Osteocyte (in vitro differentiated cells): ENCODE measurements at places on chromosomes 3 and 15. TPM values are rescaled to one million over a fixed set of nuclear protein-coding genes. Genes with fewer than 3 reads are reported as not detected.
A peak's percentile ranks its signal among the peaks of the same experiment; 100 is the strongest.

DNA sequence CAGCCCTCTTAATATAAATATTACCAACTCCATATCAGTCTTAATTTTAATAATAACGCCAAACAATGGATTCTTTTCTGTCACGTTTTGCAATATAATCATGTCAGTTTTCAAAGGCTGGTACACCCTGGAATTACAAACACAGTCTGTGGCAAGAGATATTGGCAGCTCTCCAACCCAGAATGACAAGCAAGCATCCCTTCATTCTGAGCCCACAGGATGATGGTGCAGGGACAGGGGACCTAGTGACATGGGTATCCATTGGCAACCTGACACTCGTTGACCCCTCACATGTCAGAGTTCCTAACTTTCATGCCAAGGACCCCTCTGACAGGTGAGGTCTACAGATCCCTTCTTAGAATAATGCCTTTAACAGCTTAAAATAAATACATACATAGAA, 154.5 kb upstream of the TSC22D2 start:
- H3K27ac ChIP-seq = peak overlapping the region; percentile 96
- no peaks in the 10 kb centered on the region for H3K36me3 ChIP-seq
- no peak overlapping the region for H3K4me3 ChIP-seq
- H3K4me1 ChIP-seq = peaks cover 75% of the 10 kb centered on the region
- no peak for DNase-seq

GRCh38 chr3:148845756-148846395, 18.3 kb downstream of the CPB1 start:
- no peaks in the 10 kb centered on the region for H3K36me3 ChIP-seq
- H3K27me3 ChIP-seq = peaks cover 4% of the 10 kb centered on the region
- no peaks in the 10 kb centered on the region for H3K4me1 ChIP-seq
- no peak overlapping the region for H3K27ac ChIP-seq
- no peak for DNase-seq
- no peak overlapping the region for H3K4me3 ChIP-seq

DNA sequence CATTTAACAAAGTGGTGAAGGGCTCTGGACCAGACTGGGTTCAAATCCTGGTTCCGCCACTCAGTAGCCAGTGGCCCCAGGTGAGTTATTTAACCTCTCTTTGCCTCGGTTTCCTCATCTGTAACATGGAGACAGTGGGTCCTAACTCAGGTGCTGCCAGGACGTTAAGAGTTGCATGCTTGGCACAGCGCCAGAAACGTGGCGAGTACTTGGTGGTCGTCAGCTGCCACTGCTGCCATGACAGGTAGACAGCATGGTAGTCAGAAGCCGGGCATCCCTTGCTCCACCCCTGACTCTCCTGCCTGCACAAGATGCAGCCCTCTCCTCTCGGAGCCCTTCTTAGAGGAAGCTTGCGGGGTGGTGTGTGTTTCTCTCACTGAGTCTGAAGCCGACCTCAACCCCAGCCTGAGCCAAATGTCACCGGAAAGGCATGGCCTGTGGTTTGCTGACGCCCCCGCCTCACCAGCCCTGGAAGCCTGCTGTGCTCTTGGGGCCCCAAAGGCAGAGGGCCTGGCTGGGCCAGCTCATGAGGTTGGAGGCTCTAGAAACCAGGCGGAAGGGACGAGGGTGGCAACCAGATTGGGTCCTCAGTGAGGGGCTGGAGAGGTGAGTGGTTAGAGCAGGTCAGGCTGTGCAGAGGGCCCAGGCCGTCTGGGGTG, 160.8 kb upstream of the TLE3 start:
- no peaks in the 10 kb centered on the region for H3K4me1 ChIP-seq
- H3K36me3 ChIP-seq = no peaks in the 10 kb centered on the region
- no peak overlapping the region for H3K4me3 ChIP-seq
- H3K27ac ChIP-seq = no peak overlapping the region
- DNase-seq = no peak

GRCh38 chr15:73022161-73022560, 30.1 kb upstream of the NEO1 start:
- no peak for DNase-seq
- no peaks in the 10 kb centered on the region for H3K36me3 ChIP-seq
- H3K27ac ChIP-seq = no peak overlapping the region
- H3K4me3 ChIP-seq = no peak overlapping the region

DNA sequence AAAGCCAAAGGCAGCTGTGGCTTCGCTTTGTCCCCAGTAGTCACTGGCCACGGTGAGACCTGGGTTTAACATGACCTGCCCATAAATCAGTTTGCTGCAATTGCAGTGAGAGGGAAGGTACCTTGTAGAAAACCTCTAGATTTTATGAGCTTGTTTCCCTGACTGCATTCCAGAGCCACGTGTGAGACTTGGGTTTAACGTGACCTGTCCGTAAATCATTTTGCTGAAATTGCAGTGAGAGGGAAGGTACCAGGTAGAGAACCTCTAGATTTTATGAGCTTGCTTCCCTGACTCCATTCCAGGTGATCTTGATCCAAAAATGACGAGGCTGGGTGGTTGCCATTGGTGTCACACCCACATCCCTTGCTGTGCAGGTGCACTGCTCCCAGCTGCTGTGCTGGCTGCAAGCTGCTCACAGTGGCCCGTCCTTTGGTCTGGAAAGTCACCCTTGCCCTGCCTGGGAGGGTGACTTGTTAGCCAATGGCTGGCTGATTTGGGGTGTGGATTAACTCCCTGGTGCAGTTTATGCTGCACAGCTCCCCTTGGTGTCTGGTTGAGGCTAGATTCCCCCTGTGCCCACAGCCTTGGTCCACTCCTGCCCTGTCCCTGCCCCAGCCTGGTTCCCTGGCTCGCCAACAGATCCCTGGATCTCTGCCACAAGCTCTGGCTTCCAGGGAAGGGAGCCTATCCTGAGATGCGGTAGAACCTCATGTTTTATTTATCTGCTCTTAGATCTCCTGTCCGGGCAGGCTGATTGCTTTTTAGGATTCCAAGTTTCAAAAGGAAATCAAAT, 192.7 kb upstream of the CTDSPL start:
- peaks cover 6% of the 10 kb centered on the region for H3K4me1 ChIP-seq
- no peaks in the 10 kb centered on the region for H3K36me3 ChIP-seq
- no peak overlapping the region for H3K4me3 ChIP-seq
- no peak overlapping the region for H3K27ac ChIP-seq
- peaks cover 46% of the 10 kb centered on the region for H3K27me3 ChIP-seq

GRCh38 chr3:111323019-111323418, 219.0 kb upstream of the CD96 start:
- no peaks in the 10 kb centered on the region for H3K36me3 ChIP-seq
- DNase-seq = no peak
- no peaks in the 10 kb centered on the region for H3K27me3 ChIP-seq
- H3K27ac ChIP-seq = no peak overlapping the region
- peaks cover 30% of the 10 kb centered on the region for H3K4me1 ChIP-seq

DNA sequence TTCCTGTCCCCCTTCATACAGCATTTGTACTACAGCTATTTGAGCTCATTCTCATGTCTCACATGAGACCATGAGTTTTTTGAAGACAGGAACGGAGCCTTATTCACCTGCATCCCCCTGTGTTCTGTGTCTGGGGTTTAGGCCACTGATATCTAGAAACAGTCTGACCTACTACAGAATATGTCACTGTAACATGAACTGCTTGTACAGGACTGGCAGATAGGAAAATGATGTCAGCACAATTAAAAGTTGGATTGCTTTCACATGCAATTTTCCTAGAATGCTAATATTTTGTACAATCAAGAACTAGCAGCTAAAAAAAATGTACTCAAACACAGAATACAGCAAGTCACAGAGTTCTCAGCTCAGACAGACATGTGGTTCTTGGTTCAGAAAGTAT, 90.8 kb upstream of the FGF12 start:
- H3K36me3 ChIP-seq = no peaks in the 10 kb centered on the region
- no peak for DNase-seq
- no peaks in the 10 kb centered on the region for H3K27me3 ChIP-seq
- H3K27ac ChIP-seq = no peak overlapping the region
- peaks cover 28% of the 10 kb centered on the region for H3K4me1 ChIP-seq

- no peak overlapping the region for H3K4me3 ChIP-seq
- no peak for DNase-seq
- H3K4me1 ChIP-seq = no peaks in the 10 kb centered on the region
- no peaks in the 10 kb centered on the region for H3K36me3 ChIP-seq
Observed at GRCh38 chr3:28504976-28505375, 156.4 kb upstream of the AZI2 start.

DNA sequence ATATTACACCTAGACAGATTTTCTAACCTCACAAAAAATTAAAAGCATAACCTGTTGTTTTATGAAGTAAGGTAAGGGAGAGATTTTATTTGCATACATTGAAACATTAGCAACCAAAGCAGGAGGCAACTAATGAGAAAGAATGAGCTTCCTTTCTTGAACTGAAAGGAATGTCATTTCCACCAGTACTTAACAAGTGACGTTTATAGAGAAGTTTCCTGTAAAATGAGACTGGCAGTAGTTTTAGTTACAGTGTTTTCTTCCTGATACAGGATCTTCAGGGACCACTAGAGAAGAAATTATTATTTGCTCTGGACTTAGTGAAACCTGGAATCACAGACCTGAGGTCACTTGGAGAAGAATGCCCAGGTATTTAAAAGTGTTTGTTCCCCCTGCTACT, 27.4 kb upstream of the FRMD5 start:
- H3K4me3 ChIP-seq = no peak overlapping the region
- no peaks in the 10 kb centered on the region for H3K36me3 ChIP-seq
- no peak overlapping the region for H3K27ac ChIP-seq
- DNase-seq = no peak
- no peaks in the 10 kb centered on the region for H3K4me1 ChIP-seq

DNA sequence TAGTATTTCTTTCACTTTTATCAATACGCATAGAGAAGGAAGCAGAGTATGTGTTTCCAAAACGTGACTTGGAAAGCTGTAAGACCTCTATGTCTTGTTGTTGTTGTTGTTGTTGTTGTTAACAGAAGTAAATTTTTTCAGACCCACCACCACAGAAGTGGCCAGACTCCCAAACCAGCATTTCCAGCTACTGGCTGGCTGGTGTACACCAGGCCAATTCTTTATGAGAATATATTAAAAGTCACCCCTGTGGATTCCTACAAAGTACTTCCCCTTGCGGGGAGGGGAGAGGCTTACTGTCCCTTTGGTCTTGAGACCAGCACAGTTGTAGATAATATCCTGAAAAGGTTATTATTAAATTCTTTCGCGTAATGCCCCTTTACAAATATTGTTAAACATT, 1.6 kb upstream of the FOXP1 start:
- H3K27me3 ChIP-seq = no peaks in the 10 kb centered on the region
- peak overlapping the region; percentile 99 for H3K27ac ChIP-seq
- H3K4me1 ChIP-seq = peaks cover 41% of the 10 kb centered on the region
- DNase-seq = no peak

DNA sequence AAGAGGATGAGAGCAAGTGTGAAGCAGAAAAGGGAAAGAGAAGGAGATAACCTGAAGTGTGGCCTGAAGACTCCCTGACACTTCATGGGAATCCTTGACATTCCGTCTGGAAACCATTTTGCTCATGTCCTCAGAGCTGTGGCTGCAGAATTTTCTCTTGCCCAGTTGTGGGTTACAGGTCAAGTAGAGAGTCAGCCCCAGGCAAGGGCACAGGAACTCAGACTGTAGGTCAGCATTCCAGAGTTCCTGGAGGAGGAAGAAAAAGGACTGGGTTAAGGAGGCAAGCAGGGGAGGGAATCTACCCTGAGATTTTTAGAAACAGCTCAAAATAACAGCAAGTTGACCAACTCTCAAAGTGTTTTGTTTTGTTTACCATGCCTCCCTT, 4.1 kb upstream of the THSD4 start:
- no peak for DNase-seq
- H3K27me3 ChIP-seq = no peaks in the 10 kb centered on the region
- H3K27ac ChIP-seq = no peak overlapping the region
- H3K4me3 ChIP-seq = no peak overlapping the region

DNA sequence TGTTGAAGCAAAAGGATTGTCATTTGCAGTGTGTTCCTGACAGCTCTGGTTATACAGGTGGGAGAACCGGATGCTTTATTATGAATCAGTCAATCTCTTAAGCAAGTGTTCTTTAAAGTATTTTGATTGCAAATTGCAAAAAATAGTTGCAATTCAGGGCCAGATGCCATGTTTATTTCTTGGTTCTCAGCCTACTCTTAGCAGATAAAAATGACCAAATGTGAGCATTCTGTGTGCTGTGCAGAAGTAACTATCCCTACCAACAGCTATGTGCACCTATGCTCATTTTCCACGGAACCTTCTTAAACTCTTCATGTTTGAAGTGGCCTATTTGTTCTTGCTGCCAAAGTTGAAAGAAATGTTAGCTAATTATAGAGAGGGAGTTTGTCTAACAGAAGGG, 262.3 kb upstream of the RASGRP1 start:
- no peaks in the 10 kb centered on the region for H3K27me3 ChIP-seq
- no peak for DNase-seq
- no peaks in the 10 kb centered on the region for H3K36me3 ChIP-seq
- H3K4me3 ChIP-seq = no peak overlapping the region

DNA sequence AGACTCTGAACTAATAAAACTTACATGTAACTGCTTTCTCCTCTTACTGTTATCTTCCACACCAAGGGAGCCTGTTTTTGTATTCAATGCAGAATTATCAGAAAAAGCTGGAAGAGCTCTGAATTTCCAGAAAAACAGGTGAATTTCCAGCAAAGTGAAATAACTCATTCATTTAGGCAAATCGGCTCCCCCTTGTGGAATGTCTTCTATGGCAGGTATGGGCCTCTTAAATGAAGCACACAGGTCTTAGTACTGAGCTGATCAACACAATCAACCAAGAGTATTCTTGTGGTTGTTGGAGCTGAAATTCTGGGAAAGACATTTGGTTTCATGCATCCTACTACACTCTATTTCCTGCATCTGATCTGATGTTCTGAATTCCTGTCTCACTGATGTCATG, 31.0 kb upstream of the PTPRG start:
- DNase-seq = no peak
- H3K27me3 ChIP-seq = peaks cover 35% of the 10 kb centered on the region
- no peaks in the 10 kb centered on the region for H3K36me3 ChIP-seq
- no peak overlapping the region for H3K27ac ChIP-seq
- no peaks in the 10 kb centered on the region for H3K4me1 ChIP-seq

- no peak overlapping the region for H3K27ac ChIP-seq
- H3K27me3 ChIP-seq = no peaks in the 10 kb centered on the region
- no peak for DNase-seq
Observed at GRCh38 chr15:83510001-83510400, 62.9 kb downstream of the SH3GL3 start.

DNA sequence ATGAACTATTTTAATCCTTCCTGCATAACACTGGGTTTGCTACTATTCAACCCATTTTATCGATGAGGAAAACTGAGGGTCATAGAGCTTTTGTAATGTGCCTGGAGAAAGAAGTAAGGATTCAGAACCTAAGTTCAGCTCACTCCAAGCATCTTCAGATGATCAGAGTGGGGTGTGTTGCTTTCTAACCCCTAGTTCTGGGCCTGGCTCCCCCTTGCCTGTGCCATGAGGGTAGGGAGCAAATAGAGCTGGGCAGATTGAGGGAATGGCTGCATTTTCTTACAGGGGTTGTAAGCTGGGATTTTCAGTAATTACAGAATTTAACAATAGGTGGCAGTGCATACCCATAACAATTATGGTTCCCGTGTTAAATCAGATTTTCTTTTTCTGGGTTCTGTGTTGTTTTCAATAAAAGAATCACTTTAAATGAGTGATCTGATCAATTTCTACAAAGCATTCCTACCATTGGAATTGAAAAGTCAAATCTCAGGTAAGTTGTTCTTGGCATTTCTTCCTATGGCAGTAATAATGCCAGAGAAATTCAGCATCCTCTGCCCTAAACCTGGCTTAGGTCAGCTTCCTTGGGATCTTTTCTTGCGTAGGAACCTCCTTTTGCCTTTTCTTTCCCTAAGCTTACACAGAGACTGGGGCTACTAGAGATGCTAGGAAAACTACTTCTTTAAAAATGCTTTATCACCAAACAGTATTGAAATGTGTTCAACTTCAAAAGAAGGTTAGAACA, 103.8 kb upstream of the IL12A start:
- no peaks in the 10 kb centered on the region for H3K27me3 ChIP-seq
- H3K27ac ChIP-seq = no peak overlapping the region
- no peak overlapping the region for H3K4me3 ChIP-seq

Gene TRIM42
- total RNA-seq = not detected in 2 replicates

Gene CHDH
- 0.81 and 0.86 TPM in 2 replicates for total RNA-seq

Gene SLC24A5
- not detected in 2 replicates for total RNA-seq

Gene MUSTN1
- total RNA-seq = 2.0 and 6.2 TPM in 2 replicates

Gene ZBTB11
- 15.3 and 18.2 TPM in 2 replicates for total RNA-seq
